ENCODE measurements at places on chromosomes 6 and 20. TPM values are rescaled to one million over a fixed set of nuclear protein-coding genes. Genes with fewer than 3 reads are reported as not detected.

NOX3 gene
- not detected for total RNA-seq

GINM1 gene
- total RNA-seq, result 57.7 TPM

HS3ST5 gene
- not detected for total RNA-seq

FAM83B gene
- not detected for total RNA-seq

DUSP22 gene
- 71.6 TPM for total RNA-seq

LATS1 gene
- total RNA-seq, result 24.1 TPM

HLA-DPB1 gene
- 61.8 TPM for total RNA-seq

SLC22A3 gene
- total RNA-seq, result 76.8 TPM

PHACTR1 gene
- 1.8 TPM for total RNA-seq

EPPIN gene
- not detected for total RNA-seq

KCNK17 gene
- not detected for total RNA-seq

WFDC10B gene
- 0.84 TPM for total RNA-seq

SMPDL3A gene
- 8.6 TPM for total RNA-seq

ADAM33 gene
- 322 TPM for total RNA-seq

HTR1E gene
- total RNA-seq, result not detected

TGM3 gene
- total RNA-seq, result not detected

SLC18B1 gene
- 6.9 TPM for total RNA-seq

Data from tibial nerve (tissue), 4 donors.